Endothelial cell (in vitro differentiated cells): ENCODE measurements at places on chromosomes 1 and 21. TPM values are rescaled to one million over a fixed set of nuclear protein-coding genes. Genes with fewer than 3 reads are reported as not detected.
A peak's percentile ranks its signal among the peaks of the same experiment; 100 is the strongest.

GRCh38 chr1:23791516-23792047 lies 637 bp downstream of the LYPLA2 start:
- peaks cover 7% of the 10 kb centered on the region for H3K27me3 ChIP-seq
- DNase-seq, result peak; percentile 39
- H3K4me1 ChIP-seq, result peaks cover 14% of the 10 kb centered on the region
- peaks cover 13% of the 10 kb centered on the region for H3K36me3 ChIP-seq
- peak overlapping the region; percentile 95 for H3K27ac ChIP-seq

GRCh38 chr1:36175137-36176095 lies 19.5 kb downstream of the MAP7D1 start:
- H3K27ac ChIP-seq, result peak overlapping the region; percentile 57
- peaks cover 16% of the 10 kb centered on the region for H3K27me3 ChIP-seq
- peaks cover 28% of the 10 kb centered on the region for H3K4me1 ChIP-seq
- DNase-seq, result no peak
- no peak overlapping the region for H3K4me3 ChIP-seq

GRCh38 chr1:77876884-77877283 lies 11.5 kb upstream of the NEXN start:
- no peak overlapping the region for H3K27ac ChIP-seq
- H3K27me3 ChIP-seq, result no peaks in the 10 kb centered on the region
- DNase-seq, result no peak
- no peaks in the 10 kb centered on the region for H3K4me1 ChIP-seq

SLC9C2 gene
- 0.51 TPM for total RNA-seq

PDPN gene
- 4.3 TPM for total RNA-seq
